AG04450 (cell line): ENCODE measurements at places on chromosomes 1 and 21.

- DNase-seq: no peak
Measured at GRCh38 chr1:115105831-115106230, 16.5 kb upstream of the TSPAN2 start.

- no peak for DNase-seq
Measured at GRCh38 chr1:181015251-181015615, 7.4 kb downstream of the STX6 start.

DNA sequence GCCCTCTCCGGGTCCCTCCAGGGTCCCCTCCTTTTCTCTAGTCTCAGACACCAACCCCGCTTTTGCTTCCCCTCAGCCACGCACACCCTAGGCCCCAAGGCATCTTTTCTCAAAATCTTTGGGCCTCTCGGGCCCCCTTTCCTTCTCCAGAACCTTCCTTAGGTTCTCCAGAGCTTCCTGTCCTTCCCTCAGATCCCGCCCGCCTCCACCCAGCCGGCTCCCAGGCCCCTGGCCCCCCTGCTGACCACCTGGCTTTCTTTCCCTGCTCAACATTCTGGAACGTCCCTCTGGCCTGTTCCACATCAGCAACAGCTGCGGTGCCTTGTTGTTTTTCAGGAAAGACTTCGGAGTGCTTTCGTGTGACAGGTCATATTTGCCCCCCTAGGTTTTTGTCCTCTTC lies 1.2 kb downstream of the ZDHHC18 start:
- no peak for DNase-seq

GRCh38 chr1:64246294-64246917 lies 43.0 kb downstream of the UBE2U start:
- no peak for DNase-seq

GRCh38 chr1:87051965-87052364 lies 137.5 kb downstream of the HS2ST1 start:
- no peak for DNase-seq

- no peak for DNase-seq
Measured at GRCh38 chr1:19597496-19598309, 46.4 kb upstream of the NBL1 start.

DNA sequence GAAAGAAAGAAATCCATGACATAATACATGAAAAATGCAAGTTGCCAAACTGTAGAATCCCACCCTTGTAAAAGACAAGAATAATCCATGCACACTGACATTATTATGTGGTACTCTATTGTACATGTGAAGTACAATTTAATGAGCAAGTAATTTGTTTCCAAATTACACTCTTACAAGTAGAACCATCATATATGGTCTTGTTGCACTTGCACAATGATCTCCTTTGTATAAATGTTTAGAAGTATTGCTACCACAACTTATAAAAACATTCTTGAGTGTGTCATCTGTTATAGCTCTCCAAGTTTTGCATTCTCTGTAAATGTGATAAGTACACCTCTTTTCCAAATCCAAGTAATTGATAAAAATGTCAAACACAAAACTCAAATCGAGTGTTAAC lies 29.1 kb upstream of the ZNF281 start:
- DNase-seq: peak; percentile 46
